ENCODE measurements at places on chromosomes 2 and 18.

- no peak for DNase-seq
Observed at GRCh38 chr2:74985978-74986609, 27.7 kb downstream of the POLE4 start.

DNA sequence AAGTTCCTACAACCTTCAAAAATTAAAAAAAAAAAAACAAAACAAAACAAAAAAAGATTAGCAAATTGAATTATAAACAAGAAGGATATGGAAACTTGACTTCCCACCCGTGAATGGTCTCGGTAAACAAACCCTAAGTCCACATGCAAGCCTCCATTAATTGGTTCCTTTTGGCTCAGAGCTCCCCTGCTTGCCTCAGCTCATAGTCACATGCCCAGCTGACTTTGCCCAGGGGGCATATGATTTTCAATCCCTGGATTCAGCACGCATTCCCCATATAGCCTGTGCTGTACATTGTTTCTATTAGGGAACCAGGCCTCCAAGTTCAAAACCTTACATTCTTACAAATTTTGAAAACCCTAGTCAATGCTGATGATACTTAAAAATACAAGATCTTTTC is 95.0 kb downstream of the PID1 start:
- DNase-seq, result no peak

- DNase-seq, result no peak
Observed at GRCh38 chr2:47346638-47347037, 56.3 kb upstream of the MSH2 start.

- no peak for DNase-seq
Observed at GRCh38 chr2:5980450-5981190, 288.4 kb downstream of the SOX11 start.

- DNase-seq, result no peak
Observed at GRCh38 chr2:206001912-206002311, 84.1 kb downstream of the INO80D start.

DNA sequence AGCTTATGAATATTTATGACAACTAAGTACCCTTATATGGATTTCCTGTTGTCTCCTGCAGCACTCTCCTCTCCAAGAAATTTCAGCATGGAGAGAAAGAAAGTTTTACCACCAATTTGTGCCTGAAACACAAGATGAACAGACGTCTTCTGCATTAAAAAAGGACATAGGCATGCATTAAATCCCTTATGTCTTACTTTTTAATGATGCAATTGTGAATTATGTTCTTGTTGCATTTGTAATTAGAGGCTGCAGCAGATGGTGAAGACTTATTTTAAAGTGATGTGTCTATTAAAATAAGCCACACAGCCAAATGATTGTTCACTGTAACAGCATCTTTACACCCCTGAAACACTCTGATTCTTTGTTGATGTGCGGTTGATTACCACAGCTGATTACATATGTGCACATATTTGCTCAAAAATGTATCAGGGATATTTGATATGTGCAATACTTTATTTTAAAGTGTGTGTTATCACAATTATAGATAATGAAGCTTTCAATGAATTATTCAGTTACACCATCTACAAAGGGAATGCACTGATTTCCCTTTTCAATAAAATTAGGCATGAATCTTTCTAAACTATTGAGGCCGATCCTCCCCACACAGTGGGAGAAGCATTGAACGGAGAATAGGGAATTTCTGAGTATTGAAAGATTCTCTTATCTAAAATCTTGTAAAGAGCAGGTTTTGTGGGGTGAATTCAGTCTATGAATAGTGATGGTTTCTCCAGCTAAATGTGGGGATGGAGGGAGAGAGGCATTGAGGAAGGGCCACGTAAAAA is 585.1 kb downstream of the SLC4A3 start:
- no peak for DNase-seq

GRCh38 chr18:54269893-54270844 is 852 bp downstream of the POLI start:
- no peak for DNase-seq

DNA sequence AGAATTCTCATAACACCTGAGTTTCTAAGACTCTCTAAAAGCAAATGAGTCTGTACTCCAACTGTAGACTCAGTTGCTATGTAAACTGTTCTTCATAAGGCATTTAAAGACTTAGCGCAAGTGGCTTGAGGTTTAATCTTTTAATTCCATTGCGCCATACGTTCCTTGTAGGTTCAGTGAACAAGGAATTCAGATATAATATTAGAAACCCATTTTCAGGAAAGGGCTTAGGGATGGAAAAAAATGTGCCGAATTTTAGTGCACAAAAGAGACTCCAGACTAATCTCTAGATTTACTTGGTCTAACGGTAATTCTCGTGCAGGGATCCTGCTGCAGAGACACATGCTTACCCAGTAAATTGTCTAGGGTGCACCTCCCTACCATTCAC is 268.9 kb upstream of the TANK start:
- no peak for DNase-seq

Data from stimulated activated CD4-positive, alpha-beta T cell treated with anti-CD3 and anti-CD28 coated beads, Interleukin-1b, Interleukin-23, amount 100 ng/mL, for 1 hour (primary cell).